Placental epithelial cell (primary cell): ENCODE measurements at places on chromosomes 11 and 22. TPM values are rescaled to one million over a fixed set of nuclear protein-coding genes. Genes with fewer than 3 reads are reported as not detected.

Gene ZC3H7B
- 33.8 and 42.5 TPM in 2 replicates for total RNA-seq

Gene CNGA4
- 0.39 TPM in 1 of 2 replicates, not detected in the other for total RNA-seq

Gene FGF3
- total RNA-seq: not detected in 2 replicates

Gene ACR
- not detected in 2 replicates for total RNA-seq

Gene GAL3ST3
- not detected in 2 replicates for total RNA-seq

Gene PDE3B
- under 0.01 and 0.11 TPM in 2 replicates for total RNA-seq

Gene SLC43A1
- total RNA-seq: 1.2 and 1.6 TPM in 2 replicates

Gene ZFP91
- total RNA-seq: 26.3 and 40.2 TPM in 2 replicates

Gene TMEM191C
- total RNA-seq: 1.1 and 2.7 TPM in 2 replicates
